ENCODE measurements at places on chromosomes 3 and 15.

DNA sequence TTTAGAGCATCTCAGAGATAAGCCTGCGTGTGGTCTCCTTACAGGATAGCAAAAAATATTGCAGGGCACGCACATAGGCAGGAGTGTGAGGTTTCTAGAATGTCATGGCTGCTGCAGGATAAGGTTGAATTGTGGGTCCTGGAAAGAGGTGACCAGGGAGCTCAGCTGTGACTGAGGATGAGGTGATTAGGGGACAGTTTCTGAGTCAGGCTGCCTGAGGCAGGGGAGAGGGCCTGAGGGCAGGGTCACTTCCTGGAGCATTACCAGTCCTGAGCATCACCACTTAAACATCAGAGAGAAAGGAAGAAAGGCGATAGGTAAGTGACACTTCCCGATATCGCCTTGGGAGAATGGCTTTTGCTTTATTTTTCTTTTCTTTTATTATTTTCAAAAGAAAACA, 813.8 kb downstream of the TUSC7 start:
- no peak for DNase-seq

- DNase-seq, result no peak
These were observed 426 bp downstream of the CBLB start for GRCh38 chr3:105868431-105868741.

GRCh38 chr15:26866298-26867199, at the start of gene GABRA5:
TSS of gene GABRA5 (plus strand) at chr15:26867062. CDS start at chr15:26869249, 2,187 bp downstream.
- no peak for DNase-seq

DNA sequence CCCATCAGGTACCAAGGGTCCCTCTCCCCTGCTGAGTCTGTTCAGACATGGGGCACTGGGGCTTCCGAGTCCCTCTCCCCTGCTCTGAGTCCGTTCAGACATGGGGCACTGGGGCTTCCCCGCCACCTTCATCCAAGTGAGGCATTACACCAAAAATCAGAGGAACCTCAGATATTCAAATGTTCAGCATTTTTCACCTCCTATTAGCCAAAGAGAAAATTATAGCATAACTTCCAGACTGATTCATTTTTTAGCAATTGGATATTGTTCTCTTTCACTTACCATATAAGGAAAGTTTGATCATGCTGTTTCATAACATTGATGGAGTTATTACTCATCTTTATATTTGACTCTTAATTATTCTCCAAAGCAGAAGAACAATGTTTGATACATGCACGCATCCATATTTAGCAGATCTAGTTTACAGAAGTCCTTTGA, 213.9 kb downstream of the MTHFS start:
- DNase-seq, result no peak

DNA sequence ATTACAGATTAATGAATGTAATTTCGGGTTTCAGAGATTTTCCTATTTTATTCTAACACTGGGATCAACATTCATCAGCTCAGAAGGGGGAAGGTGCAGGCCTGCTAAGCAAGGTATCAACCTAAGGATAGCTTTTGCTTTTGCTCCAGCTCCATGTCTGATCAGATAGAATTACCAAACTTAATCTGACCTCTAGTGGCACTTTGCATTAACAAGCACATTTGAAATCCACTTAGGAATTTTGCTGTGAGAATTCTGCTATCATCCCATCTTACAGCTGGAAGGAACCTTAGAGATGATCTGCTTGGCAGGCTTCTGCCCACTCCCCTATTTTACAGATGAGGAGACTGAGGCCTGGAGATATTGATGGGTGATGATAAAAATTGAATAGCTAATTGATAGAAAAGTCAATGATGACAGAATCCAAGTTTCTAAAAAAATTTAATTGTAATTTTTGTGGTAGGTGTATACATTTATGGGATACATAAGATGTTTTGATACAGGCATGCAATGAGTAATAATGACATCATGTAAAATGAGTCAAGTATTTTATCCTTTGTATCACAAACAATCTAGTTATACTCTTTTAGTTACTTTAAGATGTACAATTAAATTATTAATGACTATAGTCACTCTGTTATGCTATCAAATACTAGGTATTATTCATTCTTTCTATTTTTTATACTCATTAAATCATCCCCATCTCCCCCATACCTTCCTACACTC, 209.2 kb upstream of the ZPLD1 start:
- no peak for DNase-seq

DNA sequence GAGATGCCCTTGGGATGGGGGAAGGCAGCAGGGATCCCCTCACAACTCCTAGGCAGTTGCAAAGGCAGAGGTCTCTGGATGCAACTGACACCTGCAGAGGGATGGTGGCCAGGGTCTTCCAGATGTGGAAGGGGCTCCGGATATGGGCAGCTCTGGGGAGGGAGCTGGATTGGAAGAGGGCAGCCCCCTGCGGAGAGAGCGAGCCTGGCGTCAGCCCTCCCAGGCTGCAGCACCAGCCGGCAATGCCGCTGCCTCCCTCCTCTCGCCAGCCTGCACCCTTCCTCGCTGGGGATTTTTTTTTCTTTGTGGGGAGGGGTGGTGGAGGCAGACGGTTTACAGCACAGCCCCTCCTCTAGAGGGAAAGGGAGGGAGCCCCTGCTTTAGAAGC, 1.6 kb downstream of the INSYN1 start:
- DNase-seq, result no peak

DNA sequence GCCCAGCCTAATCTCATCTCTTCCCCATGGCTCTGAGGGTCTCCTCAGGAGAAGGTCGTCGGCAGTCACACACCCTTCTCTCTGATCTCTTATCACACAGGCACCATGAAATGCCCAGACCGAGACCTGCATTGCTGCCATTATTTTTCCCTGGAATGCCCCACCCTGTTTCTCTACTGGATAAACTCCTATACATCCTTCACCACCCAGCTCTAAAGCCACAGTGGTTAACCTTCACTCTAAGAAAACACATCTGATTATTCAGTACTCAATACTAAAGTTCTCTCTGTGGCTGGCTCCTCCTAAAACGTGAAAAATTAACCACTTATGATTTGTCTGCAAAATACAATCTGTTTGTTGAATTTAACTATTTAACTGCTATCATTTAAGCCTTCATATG, 43.3 kb downstream of the RORA start:
- DNase-seq, result no peak

DNA sequence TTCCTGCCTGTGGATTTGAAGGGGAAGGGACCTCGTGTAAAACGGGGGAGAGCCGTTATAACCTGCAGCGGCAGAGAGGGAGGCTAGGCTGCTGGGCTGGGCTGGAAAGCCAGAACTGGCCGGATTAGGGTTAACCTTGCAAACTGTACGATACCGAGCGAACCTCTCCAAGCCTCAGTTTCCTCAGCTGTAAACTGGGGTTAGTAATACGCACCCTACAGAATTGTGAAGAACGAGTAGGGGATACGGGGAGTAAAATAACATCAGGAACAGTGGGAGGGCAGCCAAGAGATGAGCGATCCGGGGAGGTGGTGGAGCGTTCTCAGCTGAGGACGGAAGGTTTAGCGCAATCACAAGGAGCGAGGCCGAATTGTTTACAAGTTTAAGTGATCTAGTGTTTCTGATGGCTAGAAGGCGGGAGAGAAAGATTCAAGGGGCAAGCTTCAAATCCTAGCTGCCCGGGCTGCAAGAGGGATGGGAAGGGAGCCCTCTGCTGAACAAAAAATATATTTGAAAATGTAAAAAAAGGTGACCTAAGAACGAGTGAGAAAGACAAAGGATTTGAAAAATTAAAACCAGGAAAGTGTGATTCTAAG, 768 bp upstream of the SEMA5B start:
- DNase-seq, result no peak

DNA sequence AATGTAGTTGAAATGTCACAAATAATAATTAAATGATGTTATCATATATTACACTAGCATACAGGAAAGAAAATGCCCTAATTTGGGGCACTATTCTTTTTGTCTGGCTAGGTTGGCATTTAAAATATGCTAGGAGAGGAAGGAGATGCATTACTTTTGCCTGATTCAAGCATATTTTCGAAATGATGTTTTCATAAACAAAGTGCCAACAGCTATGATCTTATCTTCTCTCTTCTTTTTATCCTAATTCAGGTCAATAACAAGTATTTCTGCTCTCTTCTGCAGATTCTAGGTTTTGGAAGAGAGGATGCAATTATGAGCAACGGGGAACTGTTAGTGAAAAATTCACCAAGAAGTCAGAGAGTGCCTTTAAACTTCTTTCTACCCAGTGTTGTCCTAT, 55.8 kb upstream of the NR2F2 start:
- no peak for DNase-seq

- no peak for DNase-seq
These were observed 33.4 kb upstream of the TBL1XR1 start for GRCh38 chr3:177230641-177231040.

- no peak for DNase-seq
These were observed 13.7 kb downstream of the TKT start for GRCh38 chr3:53242155-53242554.

DNA sequence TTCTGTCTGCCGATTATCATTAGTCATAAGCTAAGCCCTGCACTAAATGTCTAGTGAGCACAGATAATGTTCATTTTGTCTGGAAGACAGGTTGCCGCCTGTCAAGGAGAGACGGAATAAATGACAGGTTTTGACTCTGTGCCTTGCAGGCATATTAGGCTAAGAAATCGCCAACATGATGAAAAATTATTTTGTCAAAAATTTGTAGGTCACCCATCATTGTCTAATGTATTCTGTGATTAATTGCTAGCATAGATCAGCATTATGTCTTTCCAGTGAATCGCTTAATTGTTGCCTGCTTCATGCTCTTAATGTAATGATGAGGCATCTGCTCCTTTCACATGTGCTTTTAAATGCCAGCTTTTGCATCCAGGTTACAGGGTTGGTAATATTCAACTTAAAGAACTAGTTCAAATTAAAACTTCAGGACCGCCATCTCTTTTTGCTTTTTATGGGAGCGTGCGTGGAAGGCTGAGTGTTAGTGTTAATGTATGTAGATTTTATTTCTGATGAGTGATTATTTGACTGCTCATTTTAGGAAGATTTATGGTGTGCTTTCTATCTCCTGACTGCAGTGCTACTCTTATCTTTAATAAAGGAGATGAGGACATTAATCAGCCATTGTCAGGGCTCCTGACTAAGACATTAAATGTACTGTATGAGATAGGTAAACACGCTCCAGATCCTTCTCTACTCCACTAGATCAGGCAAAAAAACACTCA, 120.8 kb upstream of the MEIS2 start:
- DNase-seq, result no peak

- no peak for DNase-seq
These were observed 162.2 kb downstream of the RSRC1 start for GRCh38 chr3:158272081-158272480.

DNA sequence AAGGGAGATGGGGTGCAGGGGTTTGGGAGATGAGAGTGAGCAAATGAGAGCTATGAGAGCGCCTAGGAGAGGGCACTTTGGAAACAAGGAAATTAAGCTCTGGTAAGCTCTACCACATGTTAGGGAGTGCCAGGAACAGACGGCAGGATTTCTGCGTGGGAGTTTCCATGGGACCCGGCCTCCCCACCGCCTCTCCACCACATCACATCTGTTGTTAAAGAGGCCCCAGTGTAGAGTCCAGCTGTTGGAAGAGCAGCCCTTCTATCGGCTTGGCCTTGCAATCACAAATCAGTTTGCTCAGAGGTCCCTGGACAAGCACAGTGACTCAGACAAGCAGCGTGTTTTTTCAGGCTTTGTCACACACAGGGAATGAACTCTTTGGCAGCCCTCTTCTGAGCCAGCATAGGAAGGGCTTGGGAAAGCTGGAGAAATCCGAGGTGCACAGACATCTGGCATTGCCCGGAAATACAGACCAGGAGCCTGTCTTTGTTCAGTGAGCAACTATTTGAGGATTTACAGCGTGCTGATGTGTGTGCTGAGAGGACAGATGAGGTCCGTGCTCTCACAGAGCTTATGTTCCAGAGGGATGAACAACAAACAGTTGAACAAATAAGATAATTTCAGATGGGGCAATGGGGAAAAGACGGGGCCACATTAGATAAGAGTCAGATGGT, 370.6 kb upstream of the PROK2 start:
- no peak for DNase-seq

GRCh38 chr3:82088749-82089148, 327.3 kb upstream of the GBE1 start:
- no peak for DNase-seq

DNA sequence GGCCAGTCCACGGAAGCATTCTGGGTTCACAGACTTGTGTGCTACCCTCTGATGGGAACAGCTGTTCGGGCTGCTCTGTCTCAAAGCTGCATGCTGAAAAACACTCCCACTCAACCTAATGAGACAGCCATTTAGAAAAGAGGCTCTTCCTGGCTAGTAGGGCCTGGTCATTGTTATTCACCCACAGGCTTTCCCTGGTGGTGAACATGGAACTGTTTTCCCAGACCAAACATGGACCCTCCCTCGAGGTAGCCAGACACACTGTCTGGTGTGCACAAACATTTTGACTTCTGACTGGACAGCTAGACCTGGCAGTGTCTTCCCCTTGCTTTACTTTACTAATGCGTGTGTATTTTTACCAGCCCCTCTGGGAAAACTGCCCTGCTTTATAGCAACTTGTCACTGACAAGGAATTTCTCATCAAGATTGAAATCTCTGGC, 39.0 kb downstream of the MECOM start:
- no peak for DNase-seq

DNA sequence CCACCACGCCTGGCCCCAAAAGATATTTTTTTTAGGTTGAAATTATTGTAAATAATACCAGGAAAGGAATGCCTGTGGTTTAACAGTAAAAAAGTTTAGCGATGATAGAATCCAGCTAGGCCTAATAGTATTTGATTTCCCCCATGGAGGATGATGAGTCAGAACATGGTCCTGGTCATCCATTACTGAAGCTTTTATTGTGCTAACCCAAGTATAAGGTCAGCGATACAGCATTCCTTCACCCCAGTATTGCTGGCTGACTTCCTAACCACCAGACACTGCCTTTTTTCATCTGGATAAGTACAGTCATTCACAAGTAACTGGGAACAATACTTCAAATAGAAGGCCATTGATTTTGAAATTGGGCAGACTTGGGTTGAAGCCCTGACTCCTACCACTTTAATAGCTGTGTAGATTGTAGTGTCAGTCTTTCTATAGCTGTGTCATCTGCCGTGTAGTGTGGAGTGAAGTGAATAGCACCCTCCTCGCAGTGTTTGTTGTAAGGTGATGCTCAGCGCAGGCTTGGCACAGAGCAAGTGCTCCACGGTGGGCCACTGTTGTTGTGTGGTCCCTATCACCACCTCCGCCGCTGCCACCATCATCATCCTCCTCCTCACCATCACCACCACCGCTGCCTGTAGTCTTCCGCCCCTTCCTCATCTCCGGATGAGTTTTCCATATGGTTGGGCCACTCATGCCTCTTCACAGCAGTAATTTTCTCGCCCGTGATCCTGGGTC, 436.0 kb upstream of the TPM1 start:
- no peak for DNase-seq

DNA sequence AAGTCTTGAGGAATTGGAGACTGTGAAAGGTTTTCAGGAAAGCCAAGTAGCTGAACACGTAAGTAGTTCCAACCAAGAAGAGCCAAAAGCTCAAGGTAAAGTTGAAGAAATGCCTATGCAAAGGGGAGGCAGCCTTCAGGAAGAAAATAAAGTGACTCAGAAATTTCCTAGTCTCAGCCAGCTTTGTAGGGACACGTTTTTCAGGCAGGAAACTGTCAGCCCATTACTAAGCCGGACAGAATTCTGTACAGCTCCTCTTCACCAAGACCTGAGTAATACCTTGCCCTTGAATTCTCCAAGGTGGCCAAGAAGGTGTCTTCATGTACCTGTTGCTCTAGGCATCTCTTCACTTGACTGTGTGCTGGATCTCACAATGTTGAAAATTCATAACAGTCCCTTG, 48.6 kb downstream of the CDAN1 start:
- no peak for DNase-seq

GRCh38 chr3:178181784-178182183, 354.5 kb upstream of the KCNMB2 start:
- no peak for DNase-seq

- no peak for DNase-seq
These were observed 44.9 kb upstream of the KBTBD12 start for GRCh38 chr3:127870156-127870555.

Data from stimulated activated CD4-positive, alpha-beta T cell treated with anti-CD3 and anti-CD28 coated beads, Interleukin-15, amount 100 ng/mL, for 1 hour (primary cell).